ENCODE measurements at places on chromosomes 13 and 19.

GRCh38 chr13:90365130-90365529 lies 982.4 kb upstream of the MIR17HG start:
- no peak for DNase-seq

GRCh38 chr13:82341116-82341515 lies 1541.2 kb downstream of the SLITRK1 start:
- no peak for DNase-seq

GRCh38 chr19:43774103-43774939 lies 6.5 kb downstream of the KCNN4 start:
- no peak for DNase-seq

GRCh38 chr13:95221971-95222732 lies 79.1 kb downstream of the ABCC4 start:
- DNase-seq, result no peak

DNA sequence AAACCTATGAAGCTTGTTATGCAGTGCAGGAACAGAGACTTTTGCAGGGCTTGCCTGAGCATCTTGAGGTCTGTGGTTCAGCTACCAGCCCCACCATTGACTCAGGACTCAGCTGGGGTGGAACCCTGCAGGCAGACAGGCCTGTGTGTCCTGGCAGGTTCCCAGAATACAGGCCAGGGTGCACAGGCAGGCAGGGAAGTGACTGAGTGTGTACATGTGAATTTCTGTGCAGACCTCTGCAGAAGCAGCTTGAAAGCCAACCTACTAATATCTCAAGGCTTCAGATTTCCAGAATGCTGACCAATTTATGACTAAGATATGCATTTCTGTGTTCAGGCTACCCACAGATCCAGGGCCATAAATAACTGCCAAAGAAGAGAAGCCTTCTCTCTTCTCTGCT lies 254.4 kb downstream of the DLEU7 start:
- no peak for DNase-seq

- peak; percentile 55 for DNase-seq
Measured at GRCh38 chr19:44570984-44571684, 41.7 kb upstream of the CEACAM20 start.

GRCh38 chr19:33143897-33144405 lies 12.0 kb downstream of the WDR88 start:
- DNase-seq, result peak; percentile 63

- DNase-seq, result no peak
Measured at GRCh38 chr13:109215377-109215776, 571.0 kb downstream of the IRS2 start.

DNA sequence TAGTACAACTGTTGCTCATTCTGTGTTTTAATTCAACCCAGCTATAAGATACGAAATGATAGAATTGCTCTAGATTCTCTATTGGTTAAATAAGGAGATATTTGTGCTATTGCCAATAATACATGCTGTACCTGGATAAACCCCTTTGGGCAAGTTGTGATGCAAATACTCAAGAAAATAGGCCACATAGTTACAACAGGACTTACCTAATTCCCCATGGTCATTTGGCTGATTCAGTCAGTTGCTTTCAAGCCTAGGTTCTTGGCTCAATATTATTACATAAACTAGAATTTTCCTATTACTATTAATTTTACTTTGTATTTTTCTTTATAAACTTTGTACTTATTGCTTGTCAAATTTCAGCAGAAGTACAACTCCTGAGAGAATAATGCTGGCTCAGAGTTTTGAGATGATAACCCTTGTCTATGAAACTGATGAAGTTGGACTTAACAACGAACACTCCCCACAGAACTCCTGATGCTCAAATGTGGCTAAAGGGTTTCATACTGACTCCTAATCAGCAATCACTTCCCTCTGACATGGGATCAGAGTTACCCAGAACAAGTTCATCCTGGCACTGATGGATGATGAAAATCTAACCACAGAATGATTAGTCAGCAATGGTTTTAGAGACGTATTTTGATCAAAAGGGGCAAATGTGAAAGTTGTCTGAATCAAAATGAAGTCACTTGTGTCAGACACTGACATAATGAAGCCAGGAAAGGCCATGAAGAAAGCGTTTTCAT lies 221.1 kb downstream of the ITGBL1 start:
- no peak for DNase-seq

- DNase-seq, result no peak
Measured at GRCh38 chr13:42968906-42969305, 23.1 kb downstream of the EPSTI1 start.

- DNase-seq, result no peak
Measured at GRCh38 chr13:39656325-39656677, 839 bp downstream of the COG6 start.

- DNase-seq, result no peak
Measured at GRCh38 chr19:310781-311496, 19.7 kb upstream of the PLPP2 start.

- DNase-seq, result peak; percentile 25
Measured at GRCh38 chr13:43785650-43786471, 911 bp downstream of the ENOX1 start.

DNA sequence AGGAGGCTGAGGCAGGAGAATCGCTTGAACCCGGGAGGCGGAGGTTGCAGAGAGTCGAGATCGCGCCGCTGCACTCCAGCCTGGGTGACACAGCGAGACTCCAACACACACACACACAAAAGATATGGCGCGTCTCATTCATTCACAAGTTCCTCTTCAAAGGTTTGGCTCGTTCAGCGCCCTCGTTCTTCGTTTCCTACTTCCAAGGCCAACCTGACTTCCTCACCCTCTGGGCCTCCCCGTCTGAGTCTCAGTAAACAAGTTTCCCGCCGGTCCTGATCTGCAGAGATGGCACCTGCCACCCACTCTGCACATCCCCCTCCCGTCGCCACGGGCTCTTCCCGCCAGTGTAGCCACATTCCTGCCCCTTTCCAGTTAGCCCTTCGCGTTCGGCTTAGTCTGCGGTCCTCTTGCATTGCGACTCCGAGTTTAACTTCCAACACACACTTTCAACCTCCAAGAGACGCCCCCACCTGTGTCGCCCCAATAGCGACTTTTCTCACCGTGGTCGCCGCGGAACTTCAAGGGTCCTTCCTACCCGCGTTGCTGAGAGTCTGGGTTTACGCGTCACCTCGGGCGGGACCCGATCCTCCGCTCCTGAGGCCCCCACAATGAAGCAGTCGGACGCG lies 1.3 kb upstream of the BSG start:
- DNase-seq, result peak; percentile 63

DNA sequence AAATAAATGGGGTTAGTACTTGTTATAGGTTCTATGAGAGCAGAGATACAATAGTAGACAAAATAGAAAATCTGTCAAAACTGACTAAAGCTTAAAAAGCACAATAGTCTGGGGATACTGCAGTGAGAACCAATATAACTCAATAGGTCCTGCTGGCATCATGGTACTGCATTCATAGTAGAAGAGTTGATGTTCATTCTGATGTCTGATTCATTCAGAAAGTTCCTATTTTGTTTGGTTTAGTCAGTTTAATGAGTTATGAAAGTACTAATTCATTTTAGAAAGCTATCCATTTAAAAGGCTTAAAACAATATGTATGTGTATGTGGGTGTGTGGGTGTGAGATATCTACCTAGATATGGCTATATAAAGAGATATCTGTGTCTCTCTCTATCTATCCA lies 152.8 kb downstream of the LHFPL6 start:
- no peak for DNase-seq

DNA sequence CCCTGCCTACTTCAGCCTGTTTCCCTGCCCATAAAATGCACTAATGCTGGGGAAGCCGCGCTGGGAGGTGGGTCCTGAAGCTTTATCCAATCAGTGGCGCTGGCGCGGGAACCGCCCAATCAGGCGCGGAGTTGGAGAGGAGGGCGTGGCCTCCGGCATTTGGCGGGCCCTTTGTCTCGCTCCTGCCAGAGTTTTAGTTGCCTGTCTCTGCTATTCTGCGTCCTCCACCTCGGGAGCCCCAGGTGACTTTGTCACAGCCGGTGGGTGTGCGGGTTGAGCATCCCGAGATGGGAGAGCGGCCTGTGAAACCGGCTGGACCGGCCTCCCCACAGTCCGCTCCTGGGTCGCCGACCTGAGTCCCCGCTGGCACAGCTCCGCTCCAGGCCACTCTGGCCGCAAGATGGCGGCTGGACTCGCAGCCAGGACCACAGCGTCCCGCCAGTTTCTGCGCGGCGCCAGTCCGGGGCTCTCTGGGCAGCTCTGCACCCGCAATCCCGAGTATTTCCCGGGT lies 30.7 kb upstream of the ZNF429 start:
- peak; percentile 80 for DNase-seq

DNA sequence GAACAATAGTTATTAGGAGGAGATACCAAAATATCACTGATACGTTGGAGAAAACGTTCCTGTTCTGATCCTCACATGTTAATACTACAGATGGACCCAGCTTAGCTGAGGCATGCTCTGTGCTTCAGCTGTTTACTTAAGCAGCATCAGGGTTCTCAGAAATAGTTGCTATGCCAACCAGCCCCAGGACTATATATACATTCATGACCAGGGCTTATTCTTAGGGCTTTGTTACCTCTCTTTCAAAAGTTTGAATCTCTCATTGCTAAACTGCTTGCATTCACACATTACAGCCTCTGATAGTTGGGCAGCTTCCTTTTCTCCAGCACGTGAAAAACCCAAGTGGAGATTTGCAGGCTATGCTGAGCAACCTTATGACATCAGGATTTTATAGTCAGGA lies 800.4 kb downstream of the DIAPH3 start:
- no peak for DNase-seq

DNA sequence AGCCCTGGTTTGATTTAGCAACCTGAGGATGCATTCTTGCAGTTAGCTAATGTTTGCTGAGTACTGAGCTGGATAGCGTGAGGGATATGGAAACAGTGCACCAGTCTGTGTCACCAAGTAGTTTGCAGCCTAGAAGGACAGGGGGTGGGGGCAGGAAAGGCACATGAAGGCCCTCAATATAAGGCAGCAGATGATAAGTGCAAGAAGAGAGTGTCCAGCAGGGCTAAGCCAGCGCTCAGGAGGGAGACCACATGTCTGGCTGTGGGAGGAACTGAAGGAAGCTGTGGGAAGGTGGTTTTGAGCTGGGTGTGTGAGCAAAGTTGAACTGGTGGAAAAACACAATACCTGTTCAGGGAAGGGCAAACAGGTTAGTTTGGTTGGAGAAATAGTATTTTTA lies 1.7 kb downstream of the CXCL17 start:
- no peak for DNase-seq

DNA sequence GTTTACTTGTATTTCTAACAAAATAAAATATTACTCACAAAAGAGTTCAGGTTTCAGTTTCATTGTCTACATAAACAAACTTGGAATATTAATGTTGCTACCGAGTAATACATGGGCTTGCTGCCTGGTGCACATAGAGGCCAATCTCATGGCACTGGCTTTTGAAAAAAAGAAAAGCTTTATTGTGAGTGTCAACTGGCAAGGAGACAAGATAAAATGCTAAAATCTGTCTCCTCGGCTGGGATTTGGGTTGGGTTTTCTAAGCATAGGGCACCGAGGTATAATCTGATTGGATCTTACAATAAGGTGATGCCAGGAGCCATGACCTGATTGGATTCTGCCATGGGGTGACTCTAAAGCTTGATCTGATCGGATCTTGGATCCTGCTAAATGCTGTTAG lies 1519.9 kb upstream of the MIR17HG start:
- no peak for DNase-seq

GRCh38 chr19:34057155-34057554 lies 115.1 kb upstream of the LSM14A start:
- no peak for DNase-seq

GRCh38 chr13:93249364-93250306 lies 23.0 kb downstream of the GPC6 start:
- no peak for DNase-seq

GRCh38 chr13:97134364-97135095 lies 87.6 kb upstream of the MBNL2 start:
- no peak for DNase-seq

- DNase-seq, result no peak
Measured at GRCh38 chr19:45477713-45478453, 10.1 kb downstream of the FOSB start.

- DNase-seq, result no peak
Measured at GRCh38 chr13:29496241-29496712, 99.2 kb downstream of the SLC7A1 start.

GRCh38 chr13:62302341-62302740 lies 886.7 kb upstream of the PCDH20 start:
- DNase-seq, result no peak

DNA sequence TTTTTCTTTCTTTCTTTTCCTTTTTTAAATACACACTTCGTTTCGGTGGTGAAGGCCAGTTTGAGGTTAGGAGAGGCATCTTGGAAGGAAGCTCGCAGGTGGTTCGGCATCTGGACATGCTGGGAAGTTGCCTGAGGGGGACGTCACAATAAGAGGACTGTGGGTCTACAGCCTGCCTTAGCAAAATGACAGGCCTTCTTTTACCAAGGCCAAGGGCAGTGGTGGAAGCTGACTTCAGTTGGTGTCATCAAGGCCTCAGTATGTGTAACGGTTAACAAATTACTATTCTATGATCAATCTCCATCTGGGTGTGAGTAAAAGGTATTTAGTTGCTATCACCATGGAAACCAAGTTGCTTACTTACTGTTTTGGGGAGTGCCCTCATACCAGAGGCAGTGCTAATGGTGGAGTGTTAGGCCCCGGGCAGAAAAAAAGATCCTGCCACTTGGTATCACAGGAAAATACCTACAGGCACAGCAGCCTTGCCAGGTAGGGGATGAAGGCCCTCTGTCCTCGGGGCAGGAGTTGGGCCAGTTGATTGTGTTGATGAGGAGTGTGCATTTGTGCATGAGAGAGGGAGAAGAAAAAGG lies 10.3 kb downstream of the ACTN4 start:
- DNase-seq, result no peak

DNA sequence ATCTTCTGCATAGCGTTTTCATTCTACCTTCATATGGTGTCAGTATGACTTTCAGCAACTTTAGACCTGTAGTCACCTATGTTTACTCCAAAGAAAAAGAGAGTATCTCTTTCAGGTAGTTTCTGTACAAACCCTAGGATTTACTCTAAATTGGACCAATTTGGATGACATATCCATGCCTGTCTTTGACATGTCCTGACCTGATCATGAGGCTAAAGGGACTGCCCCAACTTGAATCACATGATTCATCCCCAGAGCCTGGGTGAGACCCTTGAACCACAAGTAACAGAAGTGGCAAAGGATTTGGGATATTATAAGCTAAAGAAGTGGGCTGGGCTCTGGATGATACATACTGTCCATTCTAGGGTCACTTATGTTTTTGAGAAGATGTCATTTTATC lies 124.5 kb upstream of the CSNK1A1L start:
- no peak for DNase-seq

Data from activated naive CD8-positive, alpha-beta T cell treated with anti-CD3 and anti-CD28 coated beads, Interleukin-2, amount 50 U/mL, for 24 hours (primary cell).